ENCODE measurements at places on chromosomes 3 and 15.

GRCh38 chr15:101158166-101159095, 93.4 kb downstream of the CHSY1 start:
- DNase-seq, result no peak

DNA sequence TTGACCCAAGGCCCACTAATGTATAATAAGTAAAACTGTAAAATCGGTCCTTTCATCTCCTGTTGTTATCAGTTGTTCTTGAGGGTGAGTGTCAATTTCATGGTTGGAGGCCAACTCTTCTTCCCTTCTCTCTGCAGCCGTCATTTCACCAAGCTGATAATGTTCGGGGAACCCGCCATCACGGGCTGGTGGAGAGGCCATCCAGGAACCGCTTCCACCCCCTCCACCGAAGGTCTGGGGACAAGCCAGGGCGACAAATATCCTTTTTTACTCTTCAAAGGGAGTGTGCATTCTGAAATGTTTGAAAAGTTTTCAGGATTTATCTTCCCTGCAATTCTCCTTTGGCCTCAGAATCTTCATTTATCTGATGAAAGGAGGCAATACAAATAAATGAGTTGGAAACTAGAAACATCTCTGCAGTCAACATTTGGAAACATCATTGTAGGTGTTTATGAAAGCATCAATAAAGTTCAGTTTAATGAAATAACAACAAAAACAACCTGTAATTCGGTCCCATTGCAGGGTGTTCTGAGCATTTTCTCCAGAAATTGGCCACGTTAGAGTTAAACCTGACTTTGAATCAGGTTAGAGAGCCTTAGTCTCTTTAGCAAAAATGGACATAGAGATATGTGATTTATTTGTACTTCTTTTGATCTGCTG, 63.9 kb downstream of the CRTC3 start:
- DNase-seq, result no peak

GRCh38 chr3:149623824-149624223, 34.0 kb downstream of the WWTR1 start:
- DNase-seq, result no peak

DNA sequence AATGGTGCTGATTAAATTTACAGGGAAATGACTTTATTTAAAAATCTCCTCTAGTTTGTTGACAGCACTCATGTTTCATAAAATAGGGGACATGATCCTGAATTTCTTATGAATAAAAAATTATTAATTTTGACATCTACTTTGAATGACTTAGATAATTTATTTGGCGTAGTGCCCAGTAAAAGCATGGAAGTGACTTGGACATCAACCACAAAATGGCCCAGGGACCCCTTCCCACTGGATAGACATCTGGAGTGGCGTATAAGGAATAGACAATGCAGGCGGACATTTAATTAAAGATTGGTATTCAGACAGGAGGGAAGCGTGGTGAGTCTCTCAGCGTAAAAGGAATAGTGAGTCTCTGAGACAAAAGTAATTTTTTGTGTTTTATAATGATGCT, 79.8 kb downstream of the ADAMTSL3 start:
- DNase-seq, result no peak

DNA sequence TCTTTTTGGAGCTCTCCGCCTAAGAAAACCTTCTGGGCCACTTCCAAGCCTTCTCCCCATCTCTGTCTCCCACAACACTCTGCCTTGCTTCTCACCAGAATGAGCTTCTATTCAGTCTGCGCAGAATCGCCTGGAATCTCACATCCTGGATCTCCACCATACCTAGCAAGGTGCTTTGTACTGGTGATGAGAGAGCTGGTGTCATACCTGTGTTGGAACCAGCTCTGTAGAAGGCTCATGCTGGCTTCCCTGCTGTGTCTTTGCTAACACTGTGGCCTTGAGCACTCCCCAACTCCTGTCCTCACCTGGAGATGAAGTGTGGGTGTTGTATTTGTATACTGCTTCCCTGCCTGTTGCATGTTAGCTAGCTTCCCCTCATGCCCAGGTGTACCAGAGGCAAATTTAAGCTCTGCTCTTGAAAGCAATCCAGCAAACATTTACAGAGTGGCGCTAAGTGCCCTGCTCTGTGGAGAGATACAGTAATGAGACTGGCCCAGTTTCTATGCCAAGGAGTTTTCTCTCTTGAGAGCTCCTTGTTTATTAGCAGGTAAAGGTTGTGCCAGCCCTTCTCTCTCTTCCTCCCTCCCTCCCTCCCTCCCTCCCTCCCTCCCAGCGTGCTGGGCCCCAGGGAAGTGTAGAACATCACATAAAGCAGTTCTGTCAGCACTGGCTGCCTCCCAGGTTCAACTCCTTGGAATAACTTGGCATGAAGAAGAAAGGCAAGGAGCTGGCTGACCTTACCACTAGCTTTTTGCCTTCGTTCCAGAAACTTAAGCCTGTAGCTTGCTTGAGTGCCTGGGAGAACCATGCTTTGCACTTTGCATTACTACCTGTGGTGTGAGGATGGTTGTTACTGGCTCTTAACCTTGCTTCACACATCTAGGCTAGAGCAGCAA, 54.9 kb downstream of the TRIM71 start:
- DNase-seq, result no peak

DNA sequence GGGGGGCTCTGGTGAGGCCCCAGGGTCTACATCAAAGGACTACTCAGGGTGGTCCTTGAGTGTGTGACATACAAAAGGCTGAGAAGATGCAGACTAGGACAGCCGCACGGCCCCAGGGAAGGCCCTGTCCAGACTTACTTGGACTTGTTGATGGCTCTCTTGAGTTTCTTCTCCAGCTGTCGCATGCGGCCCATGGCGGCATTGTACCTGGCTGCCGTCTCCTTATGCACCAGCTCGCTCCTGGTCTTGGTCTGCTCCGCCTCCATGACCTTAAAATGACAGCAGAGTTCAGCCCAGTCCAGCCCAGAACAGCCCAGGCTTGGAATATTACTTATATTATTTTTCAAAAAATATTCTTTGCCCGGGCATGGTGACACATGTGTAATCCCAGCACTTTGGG, 56.0 kb downstream of the CAPN7 start:
- no peak for DNase-seq

DNA sequence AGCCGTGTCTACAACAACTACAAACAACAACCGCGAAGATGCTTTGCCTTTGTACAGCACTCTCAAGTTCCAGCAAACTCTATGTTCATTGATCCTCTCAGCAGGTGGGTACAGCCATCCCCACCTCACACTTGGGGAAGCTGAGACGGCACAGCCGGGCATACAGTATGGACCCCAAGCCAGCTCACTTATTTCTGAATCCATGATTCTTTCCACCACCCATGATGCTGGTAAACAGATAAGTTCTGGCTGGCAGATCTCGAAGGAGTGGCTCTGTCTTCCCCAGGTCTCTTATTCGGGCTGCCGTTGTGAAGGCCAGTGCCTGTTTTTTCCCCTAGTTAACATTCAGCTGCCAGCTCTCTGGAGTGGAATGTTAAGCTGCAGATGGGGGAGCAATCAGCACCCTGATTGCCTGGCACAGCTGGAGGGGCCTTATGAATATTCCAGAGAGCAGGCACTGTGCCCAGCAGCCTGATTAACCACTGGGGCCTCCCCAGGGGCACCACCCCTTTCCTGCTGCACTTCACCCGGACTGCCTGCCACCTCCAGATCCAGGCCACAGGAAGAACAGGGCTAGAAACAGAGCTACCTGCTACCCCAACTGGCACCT, 73.2 kb downstream of the CORO2B start:
- no peak for DNase-seq

DNA sequence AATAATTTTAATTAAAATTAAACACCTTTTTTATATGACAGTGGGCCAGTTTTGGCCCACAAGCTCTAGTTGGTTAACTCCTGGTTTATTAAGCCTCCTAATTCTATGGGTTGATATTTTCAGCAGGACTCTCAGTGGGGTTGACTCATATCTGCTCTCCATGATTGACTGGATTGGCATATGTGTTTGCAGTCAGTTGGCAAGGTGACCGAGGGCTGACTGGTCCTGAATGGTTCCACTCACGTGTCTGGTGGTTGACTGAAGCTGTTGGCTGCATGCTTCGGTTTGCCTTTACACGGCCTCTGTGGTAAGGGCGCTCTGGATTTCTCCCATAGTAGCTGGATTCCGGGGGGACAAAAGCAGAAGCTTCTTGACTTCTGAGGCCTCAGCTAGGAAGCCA, 65.3 kb upstream of the ZNF280D start:
- no peak for DNase-seq

DNA sequence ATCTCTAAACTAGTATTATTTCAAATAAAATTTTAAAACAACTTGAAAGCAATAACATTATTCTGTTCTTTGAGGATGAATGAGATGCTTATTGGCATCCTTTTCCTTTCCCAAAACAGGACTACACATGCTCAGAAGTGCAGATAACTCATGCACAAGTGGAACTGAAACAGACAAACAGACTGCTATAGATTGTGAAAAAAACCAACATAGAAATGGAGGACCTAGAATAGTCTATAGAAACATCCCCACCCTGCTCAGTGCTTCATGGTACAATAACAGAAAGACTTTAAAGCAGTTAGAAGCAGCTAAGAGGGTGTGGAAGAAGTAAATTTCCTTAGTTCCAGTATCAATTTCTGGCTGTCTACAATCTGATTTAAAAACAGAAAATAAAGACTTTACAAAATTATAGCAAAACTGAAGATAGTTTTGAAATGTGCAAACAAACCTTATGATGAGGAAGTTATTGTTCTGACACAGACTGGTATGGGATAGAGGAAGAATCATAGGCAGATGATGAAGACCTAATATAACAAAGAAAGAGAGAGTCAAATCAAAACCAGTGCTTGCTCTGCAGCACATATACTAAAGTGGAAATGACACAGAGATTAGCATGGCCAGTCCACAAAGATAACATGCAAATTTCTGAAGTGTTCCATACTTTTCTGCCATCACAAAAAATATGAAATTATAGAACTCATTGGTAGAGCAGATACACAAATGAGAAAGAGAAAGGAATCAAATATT, 1025.4 kb downstream of the SQOR start:
- no peak for DNase-seq

- DNase-seq, result peak; percentile 57
Measured at GRCh38 chr3:176867681-176868663, 329.3 kb downstream of the TBL1XR1 start.

- no peak for DNase-seq
Measured at GRCh38 chr3:39255503-39256325, 24.1 kb downstream of the CX3CR1 start.

DNA sequence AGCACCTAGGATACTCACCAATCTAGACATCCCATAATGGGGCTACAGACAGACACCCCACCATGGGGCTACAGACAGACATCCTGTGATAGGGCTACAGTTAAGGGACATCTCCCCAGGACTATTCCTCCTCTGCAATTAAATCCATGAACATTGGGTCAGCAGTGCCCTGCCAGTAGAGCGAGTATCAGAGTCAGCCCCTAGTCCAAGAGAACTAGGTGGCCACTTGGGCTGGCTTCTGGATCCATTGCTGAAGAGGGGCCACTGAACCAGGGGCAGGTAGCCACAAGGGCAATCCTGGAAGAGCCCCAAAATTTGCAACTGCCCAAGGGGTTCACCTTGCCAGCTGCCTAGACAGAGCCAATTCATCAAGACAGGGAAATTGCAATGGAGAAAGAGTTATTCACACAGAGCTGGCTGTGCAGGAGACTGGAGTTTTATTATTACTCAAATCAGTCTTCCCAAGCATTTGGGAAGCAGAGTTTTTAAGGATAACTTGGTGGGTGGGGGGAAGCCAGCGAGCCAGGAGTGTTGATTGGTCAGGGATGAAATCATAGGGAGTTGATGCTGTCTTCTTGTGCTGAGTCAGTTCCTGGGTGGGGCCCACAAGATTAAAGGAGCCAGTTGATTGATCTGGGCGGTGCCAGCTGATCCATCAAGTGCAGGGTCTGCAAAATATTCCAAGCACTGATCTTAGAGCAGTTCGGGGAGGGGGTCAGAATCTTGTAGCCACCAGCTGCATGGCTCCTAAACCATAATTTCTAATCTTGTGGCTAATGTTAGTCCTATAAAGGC, 170.2 kb upstream of the SMAD3 start:
- no peak for DNase-seq

GRCh38 chr3:119677641-119677934, 382 bp upstream of the COX17 start:
- DNase-seq, result no peak

DNA sequence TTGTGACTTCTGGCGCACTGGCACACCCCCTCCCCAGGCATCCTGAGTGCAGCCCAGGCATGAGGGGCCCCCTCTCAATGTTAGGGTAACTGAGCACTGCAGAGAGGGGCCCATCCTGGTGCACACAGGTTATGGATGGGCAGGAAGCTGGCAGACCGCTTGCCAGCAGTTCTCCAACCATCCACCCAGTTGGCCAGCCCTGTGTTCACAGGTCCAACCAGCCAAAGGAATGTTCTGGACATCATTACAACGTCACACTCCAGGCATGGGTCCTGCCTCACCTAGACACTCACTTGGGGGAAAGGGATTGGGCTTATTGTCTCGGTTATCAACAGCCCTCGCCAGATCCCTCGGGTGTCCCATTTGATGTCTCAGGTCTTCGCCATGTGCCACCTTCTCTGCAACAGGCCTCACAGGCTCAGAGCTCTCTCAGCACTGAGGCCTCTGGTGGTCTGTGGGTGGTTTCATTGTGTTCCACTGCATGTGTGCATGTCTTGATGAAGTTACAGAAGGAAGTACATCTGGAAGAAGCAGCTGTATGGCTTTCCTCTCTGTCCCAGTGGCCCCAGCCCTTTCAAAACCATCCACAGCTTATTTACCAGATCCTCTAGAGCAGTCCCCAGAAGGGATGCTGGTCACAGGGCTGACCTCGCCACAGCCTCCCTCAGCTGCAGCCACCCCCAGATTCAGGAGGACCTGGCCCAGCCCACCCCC, 23.7 kb downstream of the ADCY5 start:
- DNase-seq, result no peak

- DNase-seq, result no peak
Measured at GRCh38 chr3:126308394-126309125, 48.6 kb downstream of the KLF15 start.

DNA sequence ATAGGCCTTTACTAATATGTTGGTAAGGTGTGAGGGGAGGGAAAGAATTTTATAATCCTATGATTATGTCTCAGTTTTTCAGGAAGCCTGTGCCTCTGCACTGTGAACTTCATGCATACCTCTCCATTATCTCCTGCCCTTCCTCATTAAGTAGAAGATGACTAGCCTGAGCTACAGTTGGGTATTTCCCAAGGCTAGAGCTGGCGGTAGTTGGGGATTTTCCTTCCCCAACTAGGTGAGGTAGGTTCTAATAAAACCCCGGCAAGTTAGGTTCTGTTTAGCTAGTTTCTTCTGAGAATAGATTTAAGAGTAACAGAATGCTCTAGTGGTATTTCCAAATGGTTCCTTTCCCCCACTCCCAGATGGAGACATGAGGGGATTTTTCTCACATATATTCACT, 414.5 kb downstream of the GRM7 start:
- DNase-seq, result no peak

GRCh38 chr3:102038477-102039142, 189.3 kb downstream of the NFKBIZ start:
- DNase-seq, result no peak

GRCh38 chr15:90266061-90266431, 574 bp downstream of the NGRN start:
- peak; percentile 40 for DNase-seq

Data from Calu3 (cell line).